ENCODE measurements at places on chromosomes 2 and 18. TPM values are rescaled to one million over a fixed set of nuclear protein-coding genes. Genes with fewer than 3 reads are reported as not detected.

GRCh38 chr2:46393865-46394264 is 85.5 kb upstream of the TMEM247 start:
- DNase-seq = no peak
- no peaks in the 10 kb centered on the region for H3K27me3 ChIP-seq
- no peak overlapping the region for H3K4me3 ChIP-seq
- H3K36me3 ChIP-seq = peaks cover 18% of the 10 kb centered on the region
- no peak overlapping the region for H3K27ac ChIP-seq
- H3K4me1 ChIP-seq = no peaks in the 10 kb centered on the region

Gene CRYGD
- not detected for total RNA-seq

- no peak overlapping the region for H3K27ac ChIP-seq
- no peaks in the 10 kb centered on the region for H3K36me3 ChIP-seq
- H3K4me1 ChIP-seq = no peaks in the 10 kb centered on the region
- no peaks in the 10 kb centered on the region for H3K27me3 ChIP-seq
- no peak overlapping the region for H3K4me3 ChIP-seq
Observed at GRCh38 chr18:39960550-39960949, 1994.5 kb upstream of the PIK3C3 start.

- peak overlapping the region; percentile 1 for H3K27ac ChIP-seq
- no peak overlapping the region for H3K4me3 ChIP-seq
- no peaks in the 10 kb centered on the region for H3K27me3 ChIP-seq
- DNase-seq = peak; percentile 45
- H3K36me3 ChIP-seq = no peaks in the 10 kb centered on the region
Observed at GRCh38 chr2:144364944-144365738, 154.8 kb downstream of the ZEB2 start.

- H3K27ac ChIP-seq = no peak overlapping the region
- no peaks in the 10 kb centered on the region for H3K27me3 ChIP-seq
- no peak overlapping the region for H3K4me3 ChIP-seq
- no peaks in the 10 kb centered on the region for H3K36me3 ChIP-seq
- no peaks in the 10 kb centered on the region for H3K4me1 ChIP-seq
Observed at GRCh38 chr2:14081521-14081920, 551.0 kb upstream of the LRATD1 start.

DNA sequence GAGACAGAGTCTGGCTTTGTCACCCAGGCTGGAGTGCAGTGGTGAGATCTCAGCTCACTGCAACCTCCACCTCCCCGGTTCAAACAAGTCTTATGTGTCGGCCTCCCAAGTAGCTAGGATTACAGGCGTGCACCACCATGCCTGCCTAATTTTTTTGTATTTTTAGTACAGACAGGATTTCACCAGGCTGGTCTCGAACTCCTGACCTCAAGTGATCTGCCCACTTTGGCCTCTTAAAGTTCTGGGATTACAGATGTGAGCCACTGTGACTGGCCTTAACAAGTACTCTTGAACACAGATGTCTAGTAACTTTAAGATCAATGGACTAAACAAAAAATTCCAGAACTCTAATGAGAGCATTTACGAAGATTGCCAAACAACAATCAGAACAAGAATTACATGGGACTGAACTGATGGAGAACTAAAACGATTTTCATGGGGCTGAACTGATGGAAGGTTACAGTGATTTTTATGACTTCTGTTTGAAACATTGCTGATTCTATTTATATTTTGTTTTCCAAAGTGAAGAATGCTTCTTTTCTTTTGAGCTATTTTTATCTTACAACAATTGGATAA is 46.5 kb upstream of the ST3GAL5 start:
- no peak for DNase-seq
- no peak overlapping the region for H3K4me3 ChIP-seq
- no peaks in the 10 kb centered on the region for H3K27me3 ChIP-seq
- no peak overlapping the region for H3K27ac ChIP-seq
- H3K4me1 ChIP-seq = peaks cover 8% of the 10 kb centered on the region

DNA sequence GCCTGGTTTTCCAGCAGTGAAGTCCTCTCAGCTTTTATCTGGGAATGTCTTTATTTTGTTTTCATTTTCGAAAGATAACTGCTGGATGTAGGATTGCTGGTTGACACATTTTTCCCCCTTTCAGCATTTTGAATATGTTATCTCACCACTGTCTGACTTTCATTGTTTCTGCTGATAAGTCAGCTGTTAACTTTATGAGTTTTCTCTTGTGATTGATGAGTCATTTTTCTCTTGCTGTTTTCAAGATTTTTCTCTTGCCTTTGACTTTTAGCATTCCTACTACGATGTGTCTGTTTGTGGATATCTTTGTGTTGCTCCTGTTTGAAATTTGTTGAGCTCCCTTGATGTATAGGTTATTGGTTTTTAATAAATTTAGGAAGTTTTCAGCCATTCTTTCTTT is 85.5 kb downstream of the AGPS start:
- H3K36me3 ChIP-seq = peaks cover 21% of the 10 kb centered on the region
- no peaks in the 10 kb centered on the region for H3K27me3 ChIP-seq
- no peaks in the 10 kb centered on the region for H3K4me1 ChIP-seq
- DNase-seq = peak; percentile 23

- H3K27ac ChIP-seq = no peak overlapping the region
- peaks cover 4% of the 10 kb centered on the region for H3K27me3 ChIP-seq
- no peaks in the 10 kb centered on the region for H3K4me1 ChIP-seq
Observed at GRCh38 chr18:3857544-3857943, 407.6 kb downstream of the TGIF1 start.

- H3K27me3 ChIP-seq = no peaks in the 10 kb centered on the region
- no peaks in the 10 kb centered on the region for H3K4me1 ChIP-seq
- no peak overlapping the region for H3K4me3 ChIP-seq
- no peak overlapping the region for H3K27ac ChIP-seq
Observed at GRCh38 chr18:13076886-13077285, 85.7 kb downstream of the CEP192 start.

- H3K27me3 ChIP-seq = no peaks in the 10 kb centered on the region
- H3K27ac ChIP-seq = no peak overlapping the region
- H3K4me3 ChIP-seq = no peak overlapping the region
Observed at GRCh38 chr2:198219292-198219691, 414.9 kb downstream of the PLCL1 start.

- no peaks in the 10 kb centered on the region for H3K36me3 ChIP-seq
- H3K27ac ChIP-seq = no peak overlapping the region
- no peaks in the 10 kb centered on the region for H3K27me3 ChIP-seq
Observed at GRCh38 chr2:111534910-111535352, 349.1 kb downstream of the ANAPC1 start.

DNA sequence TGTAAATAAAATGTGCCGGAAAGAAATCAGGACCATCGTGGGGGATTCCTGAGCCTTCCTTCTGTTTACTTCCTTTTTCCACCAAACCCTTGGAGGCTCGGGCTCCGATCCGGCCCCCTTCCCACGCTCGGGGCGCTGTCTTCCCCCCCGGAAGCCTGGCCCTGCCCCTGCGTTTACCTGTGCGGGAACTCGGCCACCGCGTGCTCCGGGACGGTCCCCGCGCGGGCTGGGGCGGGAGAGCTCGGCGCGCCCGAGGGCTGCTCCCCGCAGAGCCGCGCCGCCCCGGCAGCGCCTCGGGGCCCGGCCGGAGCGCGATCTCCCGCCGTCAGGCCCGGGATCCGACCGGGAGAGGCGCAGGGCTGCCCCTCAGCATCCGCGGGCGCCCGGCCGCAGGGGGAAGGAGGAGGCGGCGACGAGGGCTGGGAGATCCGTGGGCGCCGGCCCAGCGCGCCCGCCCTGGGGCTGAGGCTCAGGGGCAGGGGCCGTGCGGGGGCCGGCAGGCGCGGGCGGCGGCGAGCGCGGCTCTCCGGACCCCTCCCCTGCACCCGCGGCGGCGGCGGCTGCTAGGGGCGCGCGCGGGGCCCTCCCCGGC is 435 bp downstream of the ADCY3 start:
- H3K36me3 ChIP-seq = peaks cover 36% of the 10 kb centered on the region
- H3K27me3 ChIP-seq = no peaks in the 10 kb centered on the region
- no peak for DNase-seq
- peaks cover 29% of the 10 kb centered on the region for H3K4me1 ChIP-seq

GRCh38 chr2:71269511-71270090 is 42.7 kb upstream of the PAIP2B start:
- no peaks in the 10 kb centered on the region for H3K36me3 ChIP-seq
- H3K4me1 ChIP-seq = no peaks in the 10 kb centered on the region
- H3K27ac ChIP-seq = no peak overlapping the region
- H3K27me3 ChIP-seq = 0 out of 3 replicates have a peak, but pooled peaks cover 1% of the 10 kb centered on the region
- DNase-seq = no peak

Gene INPP1
- 5.3 TPM for total RNA-seq

DNA sequence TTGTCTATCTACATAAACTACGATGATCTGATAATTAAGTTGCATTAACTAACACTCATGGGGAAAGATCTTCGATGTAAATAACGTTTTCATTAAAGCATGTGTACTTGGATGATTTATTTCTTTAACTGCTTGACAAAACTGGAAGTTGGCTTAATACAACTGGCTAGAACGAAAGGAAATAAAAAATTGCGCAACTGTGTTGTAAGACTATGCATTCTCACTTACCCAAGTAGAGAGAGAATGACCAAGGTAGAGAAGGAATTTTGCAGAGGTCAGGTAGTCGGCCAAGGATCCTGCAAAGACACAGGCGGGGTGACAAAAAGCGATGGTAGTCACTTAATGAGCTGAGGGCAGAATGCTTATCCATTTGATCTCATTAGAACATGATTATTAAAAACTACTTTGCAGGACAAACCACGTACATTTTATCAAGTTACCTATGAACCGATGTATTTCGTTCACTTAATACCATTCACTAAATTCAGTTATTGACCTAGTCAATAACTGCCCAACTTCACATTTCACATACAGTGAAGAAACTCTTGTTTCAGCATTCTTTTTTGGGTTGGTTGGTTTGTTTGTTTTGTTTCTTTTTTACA is 900 bp downstream of the SLC40A1 start:
- H3K4me3 ChIP-seq = peak overlapping the region; percentile 53
- H3K36me3 ChIP-seq = peaks cover 54% of the 10 kb centered on the region
- no peaks in the 10 kb centered on the region for H3K27me3 ChIP-seq
- H3K4me1 ChIP-seq = peaks cover 23% of the 10 kb centered on the region
- H3K27ac ChIP-seq = peak overlapping the region; percentile 95
- no peak for DNase-seq

DNA sequence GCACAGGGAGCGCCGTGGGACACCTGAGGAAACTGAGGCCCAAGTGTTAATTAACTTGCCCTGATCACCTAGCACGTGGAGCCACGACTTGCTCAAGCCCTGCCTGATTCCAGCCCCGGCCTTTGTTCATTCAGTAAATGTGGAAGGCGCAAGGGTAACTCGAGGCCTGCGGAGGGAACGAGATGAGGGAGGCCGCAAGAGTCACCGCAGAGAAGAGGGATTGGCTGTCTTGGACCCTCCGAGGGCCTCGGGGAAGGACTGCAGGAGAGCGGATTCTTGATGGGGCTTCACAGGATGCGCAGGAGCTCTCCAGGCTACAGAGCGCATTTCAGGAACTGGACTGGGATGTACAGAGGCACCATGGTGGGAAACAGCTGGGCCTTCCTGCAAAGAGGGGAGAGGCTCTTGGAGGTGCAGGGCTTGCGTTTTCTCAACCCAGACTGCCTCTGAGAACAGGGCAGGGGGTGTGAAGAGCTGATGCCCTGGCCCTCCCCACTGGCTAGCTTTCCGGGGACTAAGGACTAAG is 511 bp upstream of the ANKMY1 start:
- no peak overlapping the region for H3K27ac ChIP-seq
- no peak for DNase-seq
- no peak overlapping the region for H3K4me3 ChIP-seq
- H3K4me1 ChIP-seq = peaks cover 38% of the 10 kb centered on the region
- H3K36me3 ChIP-seq = peaks cover 37% of the 10 kb centered on the region

Gene GRB14
- total RNA-seq = not detected

Gene CPLX4
- not detected for total RNA-seq

Gene MRPS5
- total RNA-seq = 92.1 TPM

Gene SPR
- total RNA-seq = 38.8 TPM

Gene MC2R
- not detected for total RNA-seq

Data from K562 (cell line).